ENCODE measurements at places on chromosomes 3 and 15.

GRCh38 chr3:194333212-194333980 lies 17.7 kb downstream of the CPN2 start:
- DNase-seq: peak; percentile 89

GRCh38 chr15:84099181-84099580 lies 136.4 kb upstream of the GOLGA6L4 start:
- DNase-seq: peak; percentile 47

DNA sequence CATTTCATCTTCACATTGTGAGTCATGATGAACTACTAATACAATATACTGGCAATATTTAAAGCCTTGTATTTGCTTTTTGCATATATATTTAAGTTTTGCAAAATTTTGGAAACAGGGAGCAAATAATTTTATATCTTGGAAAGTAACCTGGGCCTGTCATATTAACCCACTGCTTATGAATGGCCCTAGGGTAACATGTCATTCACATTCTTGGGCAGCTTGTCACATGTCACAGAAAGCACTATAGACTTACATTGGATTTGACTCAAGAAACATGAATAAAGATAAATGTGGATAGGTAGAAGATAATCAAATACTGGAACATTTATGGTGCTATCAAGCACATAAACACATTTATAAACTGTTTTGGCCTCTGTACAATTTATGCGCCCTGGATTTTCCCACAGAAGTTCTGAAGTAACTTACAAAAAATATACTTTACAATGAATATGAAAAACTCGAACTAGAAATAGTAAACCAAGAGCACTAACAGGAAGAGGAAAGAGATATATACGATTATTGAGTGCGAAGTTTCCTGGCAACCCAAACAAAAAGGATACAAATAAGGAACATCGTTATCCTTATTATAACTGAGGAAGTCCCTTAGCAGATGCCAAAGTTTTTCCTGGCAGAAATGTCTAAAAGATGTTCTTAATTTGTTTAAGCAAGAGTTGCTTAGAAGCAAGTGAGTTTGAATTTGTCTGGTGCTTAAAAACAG lies 257.2 kb downstream of the RBMS3 start:
- peak; percentile 41 for DNase-seq

GRCh38 chr15:98838387-98839259 lies 169.0 kb downstream of the PGPEP1L start:
- no peak for DNase-seq

DNA sequence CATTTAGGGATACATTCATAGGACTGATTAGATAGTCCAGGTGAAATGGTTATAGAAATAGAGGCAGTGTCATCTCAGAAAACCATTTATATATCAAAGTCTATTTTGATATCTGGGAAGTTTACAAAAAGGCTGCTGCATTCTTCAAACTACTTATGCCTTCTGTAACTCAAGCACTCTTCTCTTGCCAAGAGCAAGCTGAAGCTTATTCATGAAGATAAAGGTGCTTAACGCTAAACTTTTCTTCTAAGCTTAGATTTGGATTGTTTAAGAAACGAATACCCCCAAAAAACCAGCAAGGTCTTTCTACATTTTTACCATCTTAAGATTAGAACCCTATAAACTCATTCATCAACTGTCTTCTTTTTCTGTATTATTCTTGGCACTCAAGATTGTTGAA lies 23.3 kb upstream of the USF3 start:
- no peak for DNase-seq

- DNase-seq: no peak
These were observed 17.6 kb upstream of the KCNMB3 start for GRCh38 chr3:179268400-179269051.

DNA sequence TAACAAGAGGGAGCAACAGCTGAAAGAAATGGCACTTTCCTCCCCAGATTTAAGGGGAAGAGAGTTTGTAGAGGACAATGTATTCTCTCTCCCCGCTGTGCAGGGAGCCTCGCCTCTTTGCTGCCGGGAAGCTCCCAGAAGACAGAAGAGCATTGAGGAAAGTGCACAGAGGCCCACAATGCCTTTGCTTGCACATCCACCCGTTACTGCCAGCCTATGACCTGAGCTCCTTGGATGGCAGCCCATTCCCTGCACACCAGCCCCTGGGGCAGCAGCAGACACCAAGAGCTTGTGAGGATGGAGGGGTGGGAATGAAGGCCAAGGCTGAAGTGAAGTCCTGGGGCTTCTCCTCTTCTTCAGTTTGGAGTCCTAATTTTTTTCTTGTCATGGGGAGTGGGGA lies 67.0 kb downstream of the CLDN11 start:
- no peak for DNase-seq

DNA sequence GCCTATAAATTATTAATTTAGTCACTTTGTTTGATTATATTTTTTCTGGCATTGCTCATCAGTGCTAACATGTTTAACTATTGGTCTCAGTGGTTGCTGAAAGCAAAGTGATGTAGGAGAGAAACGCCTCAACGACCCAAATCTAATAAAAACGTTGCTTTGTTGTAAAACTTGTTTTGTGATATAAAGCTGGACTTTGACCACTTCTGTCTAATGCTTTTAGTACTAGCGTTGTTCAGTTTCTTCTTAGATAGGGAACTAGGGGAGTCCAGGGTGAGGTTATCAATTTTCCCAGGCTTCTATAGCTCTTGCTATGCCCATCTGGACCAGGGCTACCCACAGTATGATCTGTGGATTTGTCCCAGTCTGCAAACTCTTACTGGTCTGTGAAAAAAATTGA lies 80.6 kb upstream of the TBC1D5 start:
- no peak for DNase-seq

- peak; percentile 19 for DNase-seq
These were observed 113.2 kb downstream of the EEFSEC start for GRCh38 chr3:128266453-128266852.

GRCh38 chr15:48465410-48465809 lies 134.2 kb downstream of the DUT start:
- no peak for DNase-seq

Data from cardiac fibroblast (primary cell).